ENCODE measurements at places on chromosomes 7 and 10.

GRCh38 chr7:618539-619367, 99.1 kb upstream of the PDGFA start:
- DNase-seq = no peak

- DNase-seq = no peak
Measured at GRCh38 chr7:80403686-80404241, 108.1 kb downstream of the GNAT3 start.

GRCh38 chr10:95976362-95977229, 66.8 kb upstream of the CCNJ start:
- DNase-seq = no peak

GRCh38 chr7:158498443-158499081, 89.1 kb downstream of the PTPRN2 start:
- DNase-seq = no peak

GRCh38 chr10:124600051-124600880, 138.6 kb downstream of the LHPP start:
- no peak for DNase-seq

DNA sequence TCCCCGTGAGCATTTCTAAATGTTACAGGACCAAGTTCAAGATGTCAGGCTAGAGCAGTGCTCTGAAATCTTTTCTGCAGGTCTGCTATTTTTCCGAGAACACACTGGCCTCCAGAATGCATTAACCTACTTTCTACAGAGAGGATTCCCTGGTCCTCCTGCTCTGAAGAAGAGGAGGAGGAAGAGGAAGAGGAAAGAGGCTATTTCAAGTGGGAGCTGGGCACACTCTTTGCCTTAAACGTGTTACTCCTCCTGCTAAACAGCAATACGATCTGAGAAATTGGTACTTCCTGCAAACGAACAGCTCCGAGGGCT, 157.4 kb downstream of the FRMD4A start:
- no peak for DNase-seq

DNA sequence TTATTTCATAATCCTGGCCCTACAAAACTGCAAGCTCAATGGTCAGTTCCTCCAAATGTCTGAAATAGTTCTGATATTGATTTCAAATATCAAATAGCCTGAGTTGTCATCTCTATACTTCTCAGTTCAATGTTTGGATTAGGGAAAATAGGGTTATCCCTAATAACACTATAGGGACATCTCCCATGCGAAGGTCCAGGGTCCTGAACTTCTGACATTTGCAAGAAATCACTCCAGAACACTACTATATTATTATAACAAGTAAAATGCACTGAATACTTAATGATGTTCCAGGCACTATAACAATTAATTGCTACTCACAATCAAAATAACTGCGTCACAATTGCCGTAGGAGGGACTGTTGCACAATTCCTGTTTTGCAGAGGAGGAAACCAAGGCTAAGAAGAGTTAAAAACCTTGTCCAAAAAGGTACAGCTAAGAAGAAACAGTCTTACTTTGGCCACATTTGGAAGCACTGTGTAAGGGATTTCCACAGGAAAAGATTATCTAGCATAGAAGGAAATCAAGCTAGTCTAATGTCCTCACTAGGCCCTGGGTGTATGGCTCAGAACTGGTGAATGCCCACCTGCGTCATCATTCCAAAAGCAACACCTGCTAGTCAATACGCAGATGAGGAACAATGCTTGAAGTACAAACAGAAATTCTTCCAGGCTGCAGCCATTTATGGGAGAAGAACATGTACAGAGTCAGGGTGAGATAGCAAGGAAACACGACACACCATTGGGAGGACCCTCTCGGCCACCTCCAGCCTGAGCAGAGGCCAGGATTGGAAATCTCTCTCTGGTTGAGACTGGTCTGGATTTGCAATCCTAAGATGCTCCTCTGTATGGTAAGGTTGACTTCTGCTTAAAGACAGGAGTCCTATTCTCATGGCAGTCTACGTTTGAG, 48.3 kb downstream of the ABLIM1 start:
- DNase-seq = no peak

GRCh38 chr7:87759501-87759900, 116.7 kb downstream of the SLC25A40 start:
- DNase-seq = no peak

DNA sequence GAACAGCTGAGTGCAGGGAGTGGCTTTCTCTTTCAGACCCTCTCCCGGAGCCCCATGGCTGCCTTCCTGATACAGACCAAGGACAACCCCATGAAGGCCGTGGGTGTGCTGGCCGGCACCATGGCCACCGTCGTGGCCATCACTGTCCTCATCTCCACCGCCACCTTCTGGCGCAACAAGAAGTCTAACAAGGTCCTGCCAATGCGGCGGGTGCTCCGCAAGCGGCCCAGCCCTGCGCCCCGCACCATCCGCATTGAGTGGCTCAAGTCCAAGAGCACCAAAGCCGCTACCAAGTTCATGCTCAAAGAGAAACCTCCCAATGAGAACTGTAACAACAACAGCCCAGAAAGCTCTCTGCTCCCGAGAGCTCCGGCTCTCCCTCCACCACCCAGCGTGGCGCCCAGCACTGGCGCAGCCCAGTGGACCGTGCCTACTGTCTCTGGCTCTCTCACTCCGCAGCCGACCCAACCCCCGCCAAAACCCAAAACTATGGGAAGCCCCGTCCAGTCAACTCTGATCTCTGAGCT, 11.2 kb downstream of the LRIT2 start:
- DNase-seq = no peak

DNA sequence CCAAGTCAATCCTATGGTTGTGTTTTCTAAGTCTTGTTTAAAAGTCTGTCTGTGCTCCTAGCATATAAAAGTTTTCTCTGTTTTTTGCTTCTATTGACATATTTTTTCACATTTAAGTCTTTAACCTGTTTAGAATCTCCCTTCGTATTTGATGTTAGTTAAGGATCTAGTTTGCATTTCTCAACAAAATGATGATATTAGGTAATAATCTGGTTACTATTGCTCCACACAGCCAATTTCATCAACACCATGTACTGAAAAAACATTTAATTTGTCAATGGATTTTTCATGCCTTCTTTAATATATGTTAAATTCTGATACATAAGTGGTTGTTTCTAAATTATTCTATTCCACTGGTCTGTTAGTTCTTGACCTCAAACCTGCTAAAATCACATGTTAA, 17.5 kb upstream of the TSGA13 start:
- no peak for DNase-seq

DNA sequence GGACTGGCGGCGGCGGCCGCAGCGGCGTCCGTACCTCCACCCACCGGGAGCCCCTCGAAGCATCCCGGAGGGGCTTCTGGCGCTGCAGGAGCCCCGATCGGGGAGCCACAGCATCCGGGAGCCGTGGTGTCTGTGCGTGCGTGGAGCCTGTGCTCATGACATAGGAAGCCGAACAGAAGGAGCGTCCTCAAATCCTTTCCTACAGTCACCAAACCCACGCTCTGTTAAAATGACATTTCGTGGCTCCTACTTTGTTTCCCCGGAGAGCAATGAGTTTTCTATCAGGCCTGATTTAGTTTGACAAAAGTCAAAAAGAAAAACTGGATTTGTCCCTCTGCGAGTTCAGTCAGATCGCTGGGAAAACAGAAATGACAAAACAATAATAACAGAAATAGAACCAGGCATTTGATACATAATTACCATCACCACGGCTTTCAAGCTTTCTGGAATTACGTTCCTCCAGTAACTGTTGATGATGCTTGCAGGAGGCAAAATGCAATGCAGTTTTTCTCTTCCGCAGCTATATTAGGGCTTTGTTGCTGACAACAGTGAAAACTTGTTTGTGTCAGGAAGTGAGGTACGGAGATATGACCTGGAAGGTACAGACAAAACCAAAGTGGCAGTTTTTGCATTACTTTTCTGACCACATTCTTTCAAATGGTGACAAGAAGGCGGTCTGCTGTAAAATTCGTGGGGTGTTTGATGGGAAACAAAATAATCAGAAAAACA, 219.3 kb upstream of the MKLN1 start:
- DNase-seq = peak; percentile 40

DNA sequence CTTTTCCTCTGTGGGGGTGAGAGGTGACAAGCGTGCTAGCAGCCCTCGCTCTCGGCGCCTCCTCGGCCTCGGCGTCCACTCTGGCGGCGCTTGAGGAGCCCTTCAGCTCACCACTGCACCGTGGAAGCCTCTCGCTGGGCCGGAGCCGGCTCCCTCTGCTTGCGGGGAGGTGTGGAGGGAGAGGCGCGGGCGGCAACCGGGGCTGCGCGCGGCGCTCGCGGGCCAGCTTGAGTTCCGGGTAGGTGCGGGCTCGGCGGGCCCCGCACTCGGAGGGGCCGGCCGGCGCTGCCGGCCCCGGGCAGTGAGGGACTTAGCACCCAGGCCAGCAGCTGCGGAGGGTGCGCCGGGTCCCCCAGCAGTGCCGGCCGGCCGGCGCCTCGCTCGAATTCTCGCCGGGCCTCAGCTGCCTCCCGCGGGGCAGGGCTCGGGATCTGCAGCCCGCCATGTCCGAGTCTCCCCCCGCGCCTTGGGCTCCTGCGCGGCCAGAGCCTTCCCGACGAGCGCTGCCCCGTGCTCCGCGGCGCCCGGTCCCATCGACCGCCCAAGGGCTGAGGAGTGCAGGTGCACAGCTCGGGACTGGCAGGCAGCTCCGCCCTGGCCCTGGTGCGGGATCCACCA, 352.8 kb upstream of the PODXL start:
- no peak for DNase-seq

DNA sequence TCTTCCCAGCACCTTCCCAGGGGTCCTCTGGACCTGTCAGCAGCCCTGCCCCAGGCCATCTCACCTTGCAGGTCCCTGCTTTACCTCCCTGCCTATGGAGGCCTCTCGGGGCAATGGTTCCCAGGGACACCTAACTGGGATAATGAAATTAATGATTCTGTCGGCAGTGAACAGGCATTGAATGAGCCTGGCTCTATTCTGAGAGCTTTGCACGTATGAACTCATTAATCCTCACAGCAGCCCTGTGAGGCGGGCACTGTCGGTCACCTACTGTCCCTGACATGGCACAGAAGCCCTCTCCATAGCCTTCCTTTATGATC, 22.9 kb downstream of the ADCYAP1R1 start:
- no peak for DNase-seq

DNA sequence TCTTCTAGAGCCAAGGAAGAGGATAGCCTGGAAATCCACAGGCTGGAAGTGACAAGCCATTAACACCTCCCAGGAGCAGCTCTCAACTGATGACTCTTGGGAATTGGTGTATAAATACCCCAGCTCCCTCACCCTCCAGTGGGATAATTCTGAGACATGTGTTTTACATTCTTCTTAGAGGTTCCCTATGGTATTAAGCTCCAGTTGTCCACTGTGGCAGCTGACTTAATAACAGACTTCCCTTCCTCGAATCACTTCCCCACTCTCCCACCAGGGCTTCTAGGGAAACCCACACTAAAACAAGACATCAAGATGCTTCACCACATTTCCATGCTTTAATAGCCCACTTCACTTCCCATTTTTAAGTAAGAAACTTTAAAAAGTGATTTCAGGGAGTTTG, 47.2 kb downstream of the FAM107B start:
- DNase-seq = no peak

DNA sequence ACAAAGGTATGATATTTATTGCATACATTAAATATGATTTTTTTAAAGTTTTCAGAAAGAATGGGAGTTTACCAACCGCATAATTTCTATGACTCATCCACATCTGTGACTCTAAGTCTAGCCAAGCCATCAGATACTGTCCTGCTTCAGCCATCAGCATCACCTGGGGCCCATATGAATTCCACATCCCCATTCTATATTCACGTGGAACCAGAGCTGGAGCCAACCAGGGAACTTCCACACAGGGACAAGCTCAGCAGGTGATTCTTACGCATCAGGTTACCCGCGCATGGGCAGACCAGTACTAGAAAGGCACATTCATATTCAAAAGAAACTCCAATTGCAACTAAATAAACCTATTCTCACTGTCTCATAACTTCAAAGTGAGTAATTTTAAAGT, 817.7 kb upstream of the IGFBP3 start:
- DNase-seq = no peak

DNA sequence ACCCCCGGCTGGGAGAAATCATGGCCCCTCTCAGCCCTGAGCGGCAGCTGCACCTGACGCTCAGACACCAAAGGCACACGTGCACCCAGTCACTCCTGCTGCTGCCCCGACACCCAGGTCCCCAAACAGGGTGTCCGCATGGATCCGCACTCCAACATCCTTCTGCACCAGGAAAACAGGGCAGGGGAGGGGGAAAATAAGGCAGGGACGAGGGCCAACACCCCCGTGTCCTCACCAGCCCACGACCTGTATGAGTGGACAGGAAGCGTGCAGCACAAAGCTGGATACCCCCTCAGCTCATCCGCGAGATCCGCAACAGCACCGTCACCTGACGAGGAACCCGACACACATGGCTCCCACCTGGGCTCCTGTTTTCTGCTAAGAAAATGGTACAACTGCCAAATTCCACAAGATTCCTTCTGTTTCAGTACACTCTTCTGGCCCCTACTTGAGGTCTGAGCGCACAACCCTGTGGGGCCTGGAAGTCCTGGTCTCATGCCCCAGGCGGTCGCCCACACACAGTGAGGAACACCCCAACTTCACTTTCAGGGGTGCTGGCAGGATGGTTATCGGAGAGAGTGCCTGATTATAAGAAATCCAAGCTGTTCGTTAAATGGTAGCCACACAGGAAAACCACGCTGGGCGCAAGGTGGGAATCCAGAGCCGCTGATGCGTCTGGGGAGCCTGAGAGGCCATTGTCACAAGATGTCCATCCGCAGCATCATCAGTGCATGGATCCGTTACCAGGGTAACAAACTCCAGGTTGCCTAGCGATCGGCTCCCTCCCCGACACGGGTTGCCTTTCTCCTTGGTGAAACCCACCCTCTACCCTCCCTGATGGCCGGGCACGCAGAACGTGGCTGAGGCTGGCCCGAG, 63.6 kb downstream of the ZRANB1 start:
- DNase-seq = no peak

DNA sequence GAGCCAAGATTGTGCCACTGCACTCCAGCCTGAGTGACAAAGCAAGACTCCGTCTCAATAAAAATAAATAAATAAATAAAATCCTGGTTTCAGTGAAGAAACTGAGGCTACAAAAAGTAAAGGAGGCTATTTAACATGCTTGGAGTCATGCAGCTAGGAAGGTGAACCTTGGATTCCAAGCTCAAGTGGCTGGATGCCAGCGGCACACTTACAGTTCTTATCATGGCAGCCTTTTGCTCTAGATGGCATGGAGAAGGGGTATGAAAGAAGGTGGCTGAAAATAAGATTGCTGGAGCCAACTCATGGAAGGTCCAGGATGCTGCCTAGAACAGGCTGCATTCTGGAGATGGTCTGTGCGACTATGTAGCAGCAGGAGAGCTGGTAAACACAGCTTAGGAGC, 170.0 kb downstream of the SLC25A13 start:
- no peak for DNase-seq

GRCh38 chr10:125016611-125017202, 74.8 kb downstream of the ZRANB1 start:
- DNase-seq = no peak

DNA sequence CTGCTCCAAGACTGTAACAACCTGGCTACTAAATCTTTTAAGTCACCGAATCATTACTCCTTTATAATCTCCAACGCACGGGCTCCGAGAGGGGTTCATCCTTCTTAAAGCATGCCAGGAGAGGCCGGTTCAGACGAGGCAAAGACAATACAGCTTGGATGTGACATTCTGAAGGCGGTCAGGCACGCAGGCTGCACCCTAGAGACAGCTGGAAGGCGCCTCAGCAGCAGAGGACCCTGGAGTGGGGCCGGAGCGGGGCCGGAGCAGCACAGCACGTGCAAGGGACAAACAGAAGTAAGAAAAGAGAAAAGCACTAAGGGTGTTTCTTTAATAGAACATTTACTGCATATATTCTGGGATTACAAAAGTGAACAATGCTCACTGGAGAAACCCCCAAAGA, 97.8 kb upstream of the PPP2R2D start:
- DNase-seq = no peak

GRCh38 chr7:85489498-85489897, 302.6 kb upstream of the SEMA3D start:
- no peak for DNase-seq

GRCh38 chr7:153406486-153406872, 645.7 kb upstream of the DPP6 start:
- no peak for DNase-seq
